ENCODE measurements at places on chromosomes 16 and 17.

GRCh38 chr16:2842340-2843000 lies 12.4 kb downstream of the ZG16B start:
- H3K4me3 ChIP-seq: peak overlapping the region; percentile 67
- H3K27me3 ChIP-seq: no peaks in the 10 kb centered on the region
- H3K36me3 ChIP-seq: no peaks in the 10 kb centered on the region
- peaks cover 42% of the 10 kb centered on the region for H3K4me1 ChIP-seq

GRCh38 chr17:83103200-83103942 lies 24.0 kb downstream of the METRNL start:
- DNase-seq: peak; percentile 43
- H3K27ac ChIP-seq: no peak overlapping the region
- peaks cover 15% of the 10 kb centered on the region for H3K27me3 ChIP-seq
- H3K4me3 ChIP-seq: no peak overlapping the region
- no peaks in the 10 kb centered on the region for H3K36me3 ChIP-seq
- peaks cover 7% of the 10 kb centered on the region for H3K4me1 ChIP-seq

- no peaks in the 10 kb centered on the region for H3K4me1 ChIP-seq
- no peak overlapping the region for H3K27ac ChIP-seq
- H3K27me3 ChIP-seq: peaks cover 6% of the 10 kb centered on the region
- H3K36me3 ChIP-seq: no peaks in the 10 kb centered on the region
- no peak for DNase-seq
Observed at GRCh38 chr17:15119968-15120367, 145.2 kb downstream of the PMP22 start.

DNA sequence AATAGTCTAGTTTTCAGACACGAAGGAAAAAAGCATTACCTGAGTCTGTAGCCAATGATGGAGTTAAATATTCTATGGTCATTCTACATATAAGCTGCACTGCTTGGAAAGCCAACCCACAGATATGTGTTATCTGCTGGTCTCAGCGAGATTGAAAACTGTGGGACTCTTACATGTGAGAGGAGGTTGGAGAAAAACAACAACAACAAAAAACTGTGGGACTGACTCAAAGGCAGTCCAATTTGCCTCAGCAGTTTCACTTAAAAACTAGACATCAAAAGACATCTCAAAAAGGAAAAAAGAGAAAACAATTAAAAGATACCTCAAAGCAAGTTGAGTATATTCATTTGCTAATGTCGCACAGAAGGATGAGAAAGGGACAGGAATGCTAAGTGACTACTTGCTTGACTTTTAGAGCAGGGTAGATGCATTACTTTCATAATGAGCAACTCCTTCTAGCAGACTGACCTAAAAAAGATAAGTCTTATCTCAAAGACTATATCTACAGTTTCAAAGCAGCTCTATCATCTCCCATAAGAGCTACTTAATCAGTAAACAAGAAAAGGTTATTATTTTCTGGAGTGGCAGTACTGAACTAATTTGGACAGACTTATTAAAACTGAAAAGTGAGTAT lies 35.5 kb upstream of the ITGA2B start:
- peaks cover 16% of the 10 kb centered on the region for H3K36me3 ChIP-seq
- no peak for DNase-seq
- H3K27ac ChIP-seq: peak overlapping the region; percentile 5
- peaks cover 13% of the 10 kb centered on the region for H3K4me1 ChIP-seq
- no peaks in the 10 kb centered on the region for H3K27me3 ChIP-seq
- no peak overlapping the region for H3K4me3 ChIP-seq

DNA sequence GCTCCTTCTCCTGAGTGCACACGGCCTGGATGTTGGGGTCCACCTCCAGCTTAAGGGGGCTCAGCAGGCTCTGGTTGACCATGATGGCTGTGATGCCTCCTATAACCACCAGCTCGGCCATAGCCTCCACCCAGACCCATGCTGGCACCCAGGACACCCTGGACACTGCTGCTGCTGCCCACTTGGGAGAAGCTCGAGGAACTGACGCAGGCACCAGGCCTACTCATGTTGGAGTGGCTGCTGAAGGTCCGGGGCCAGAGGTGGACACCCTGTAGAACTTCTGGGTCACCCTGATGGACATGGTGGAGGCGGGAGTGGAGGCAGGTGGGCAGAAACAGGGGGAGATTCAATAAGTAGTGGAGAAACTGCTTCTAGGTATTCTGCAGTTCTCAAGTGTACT lies 28.0 kb downstream of the IKZF3 start:
- H3K27ac ChIP-seq: no peak overlapping the region
- H3K4me3 ChIP-seq: no peak overlapping the region
- no peak for DNase-seq
- peaks cover 38% of the 10 kb centered on the region for H3K4me1 ChIP-seq
- H3K36me3 ChIP-seq: peaks cover 70% of the 10 kb centered on the region

- H3K27me3 ChIP-seq: no peaks in the 10 kb centered on the region
- no peak for DNase-seq
- no peak overlapping the region for H3K27ac ChIP-seq
- peaks cover 48% of the 10 kb centered on the region for H3K36me3 ChIP-seq
- H3K4me1 ChIP-seq: no peaks in the 10 kb centered on the region
Observed at GRCh38 chr17:41895617-41896016, 23.1 kb downstream of the ACLY start.

DNA sequence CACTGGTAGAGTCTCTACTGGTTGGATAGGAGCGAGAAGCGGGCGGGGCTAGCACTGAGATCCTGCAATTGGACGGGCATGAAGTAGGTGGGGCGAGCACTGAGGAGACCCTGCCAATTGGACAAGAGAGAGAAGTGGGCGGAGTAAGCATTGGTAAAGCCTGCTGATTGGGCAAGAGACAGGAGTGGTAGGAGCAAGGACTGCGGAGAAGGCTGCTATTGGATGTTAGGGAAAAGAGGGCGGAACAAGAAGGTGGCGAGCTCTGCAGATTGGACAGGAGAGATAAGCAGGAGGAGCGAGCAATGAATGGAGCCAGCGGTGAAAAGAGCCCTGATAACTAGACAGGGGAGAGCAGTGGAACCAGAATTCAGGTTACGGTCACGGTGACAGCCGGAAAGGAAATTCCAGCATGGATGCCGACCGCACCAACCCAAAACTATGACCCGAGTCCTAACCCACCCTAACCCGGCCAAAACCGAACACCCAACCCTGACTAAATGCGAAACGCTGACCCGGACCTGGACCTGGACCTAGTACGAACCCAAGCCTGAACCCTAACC lies 4.8 kb downstream of the SCGB1C2 start:
- H3K4me3 ChIP-seq: no peak overlapping the region
- peaks cover 2% of the 10 kb centered on the region for H3K4me1 ChIP-seq
- peaks cover 4% of the 10 kb centered on the region for H3K27me3 ChIP-seq
- peak; percentile 54 for DNase-seq
- no peak overlapping the region for H3K27ac ChIP-seq
- no peaks in the 10 kb centered on the region for H3K36me3 ChIP-seq

GRCh38 chr17:66677201-66677981 lies 157.5 kb upstream of the CACNG5 start:
- no peaks in the 10 kb centered on the region for H3K27me3 ChIP-seq
- H3K36me3 ChIP-seq: peaks cover 38% of the 10 kb centered on the region
- no peak for DNase-seq
- peak overlapping the region; percentile 52 for H3K27ac ChIP-seq
- H3K4me3 ChIP-seq: no peak overlapping the region
- peaks cover 44% of the 10 kb centered on the region for H3K4me1 ChIP-seq

- H3K36me3 ChIP-seq: peaks cover 57% of the 10 kb centered on the region
- peak overlapping the region; percentile 99 for H3K4me3 ChIP-seq
- H3K27ac ChIP-seq: peak overlapping the region; percentile 91
Observed at GRCh38 chr16:1538804-1539520, 5.5 kb downstream of the TMEM204 start.

DNA sequence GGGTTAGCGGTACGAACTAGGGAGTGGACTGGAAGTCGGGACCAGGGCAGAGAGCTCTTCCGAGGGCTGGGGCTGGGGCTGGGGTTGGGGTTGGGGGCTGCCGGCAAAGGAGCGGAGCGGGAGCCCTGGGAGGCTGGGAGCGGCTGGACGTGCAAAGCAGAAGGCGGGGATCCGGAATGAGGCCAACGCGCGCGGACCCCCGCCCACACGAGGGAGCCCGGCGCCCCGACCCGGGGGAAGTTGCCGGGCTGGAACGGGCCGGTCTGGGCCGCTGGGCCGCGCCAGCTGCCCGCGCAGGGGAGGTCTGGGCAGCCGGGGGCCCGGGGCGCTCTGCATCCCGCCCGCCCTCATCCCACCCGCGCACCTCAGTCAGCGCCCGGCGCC lies 323 bp downstream of the ST3GAL2 start:
- H3K4me1 ChIP-seq: peaks cover 42% of the 10 kb centered on the region
- DNase-seq: no peak

- H3K27me3 ChIP-seq: peaks cover 70% of the 10 kb centered on the region
- H3K27ac ChIP-seq: no peak overlapping the region
- peak; percentile 72 for DNase-seq
Observed at GRCh38 chr17:15260376-15261257, 4.5 kb downstream of the PMP22 start.

DNA sequence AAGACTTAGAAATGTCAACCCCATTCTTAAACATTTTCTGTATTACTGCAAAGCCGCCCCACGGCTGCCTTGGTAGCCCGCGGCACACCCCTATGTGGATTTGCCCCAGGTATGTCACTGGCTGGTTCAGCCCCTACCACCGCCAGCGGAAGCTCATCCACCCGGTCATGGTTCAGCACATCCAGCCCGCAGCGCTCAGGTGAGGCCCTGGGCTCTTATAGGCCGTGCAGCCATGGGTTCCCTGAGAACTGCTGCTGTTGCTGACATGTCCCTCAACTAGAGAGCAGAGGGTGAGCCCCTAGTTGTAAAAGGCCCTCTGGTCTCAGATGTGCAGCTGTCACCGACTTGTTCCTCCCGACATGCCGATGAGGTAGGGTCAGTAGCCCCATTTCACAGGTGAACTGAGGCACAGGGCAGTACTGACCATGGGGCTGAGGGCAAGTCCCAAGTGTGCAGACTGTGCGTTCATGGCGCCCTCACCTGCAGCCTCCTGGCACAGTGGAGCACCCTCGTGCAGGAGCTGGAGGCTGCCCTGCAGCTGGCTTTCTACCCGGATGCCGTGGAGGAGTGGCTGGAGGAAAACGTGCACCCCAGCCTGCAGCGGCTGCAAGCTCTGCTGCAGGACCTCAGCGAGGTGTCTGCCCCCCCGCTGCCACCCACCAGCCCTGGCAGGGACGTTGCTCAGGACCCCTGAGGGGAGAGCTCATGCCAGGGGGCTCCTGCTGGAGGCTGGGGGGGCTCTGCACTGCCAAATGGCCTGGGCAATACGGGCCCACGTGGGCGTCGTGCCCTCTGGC lies 8.7 kb downstream of the CYBC1 start:
- H3K4me3 ChIP-seq: no peak overlapping the region
- no peaks in the 10 kb centered on the region for H3K27me3 ChIP-seq
- H3K4me1 ChIP-seq: peaks cover 8% of the 10 kb centered on the region
- no peak overlapping the region for H3K27ac ChIP-seq
- H3K36me3 ChIP-seq: peaks cover 22% of the 10 kb centered on the region
- no peak for DNase-seq

DNA sequence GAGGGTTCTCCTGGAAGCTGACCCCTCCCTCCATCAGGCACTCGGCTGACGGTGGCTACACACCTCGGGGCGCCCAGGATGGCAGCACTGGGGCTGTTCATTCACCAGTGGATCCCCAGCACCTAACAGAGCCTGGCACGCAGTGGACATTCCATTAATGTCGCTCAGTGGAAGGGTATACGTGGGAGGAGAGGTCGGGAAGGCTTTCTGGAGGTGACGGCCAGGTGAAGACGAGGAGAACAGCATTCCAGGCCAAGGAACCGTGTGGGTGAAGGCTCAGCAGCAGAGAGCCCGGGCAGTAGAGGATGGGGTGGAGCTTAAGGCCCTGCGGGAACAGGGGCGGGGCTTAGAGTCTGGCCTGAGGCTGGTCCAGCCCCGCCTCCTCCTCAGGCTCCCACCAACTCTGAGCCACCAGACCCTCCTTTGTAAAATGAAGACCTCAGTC lies 2.5 kb upstream of the HS3ST6 start:
- no peaks in the 10 kb centered on the region for H3K36me3 ChIP-seq
- DNase-seq: peak; percentile 60
- H3K4me1 ChIP-seq: no peaks in the 10 kb centered on the region
- no peak overlapping the region for H3K27ac ChIP-seq
- H3K27me3 ChIP-seq: peaks cover 45% of the 10 kb centered on the region

DNA sequence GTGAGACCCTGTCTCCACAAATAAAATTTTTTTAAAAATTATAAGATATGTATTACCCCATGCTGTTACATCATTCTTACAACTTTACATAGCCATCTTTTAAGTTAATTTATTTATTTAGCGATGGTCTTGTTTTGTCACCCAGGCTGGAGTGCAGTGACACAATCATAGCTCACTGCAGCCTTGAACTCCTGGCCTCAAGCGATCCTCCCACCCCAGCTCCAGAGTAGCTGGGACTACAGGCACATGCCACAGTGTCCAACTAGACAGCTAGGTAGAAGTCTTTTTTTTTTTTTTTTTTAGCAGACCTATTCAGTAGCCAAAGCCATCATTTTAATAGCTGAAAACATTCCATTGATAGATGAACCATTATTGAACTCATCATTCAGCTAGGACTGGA lies 92.7 kb downstream of the NDE1 start:
- no peak for DNase-seq
- H3K27me3 ChIP-seq: no peaks in the 10 kb centered on the region
- peaks cover 12% of the 10 kb centered on the region for H3K36me3 ChIP-seq
- H3K4me3 ChIP-seq: no peak overlapping the region
- no peaks in the 10 kb centered on the region for H3K4me1 ChIP-seq
- no peak overlapping the region for H3K27ac ChIP-seq

DNA sequence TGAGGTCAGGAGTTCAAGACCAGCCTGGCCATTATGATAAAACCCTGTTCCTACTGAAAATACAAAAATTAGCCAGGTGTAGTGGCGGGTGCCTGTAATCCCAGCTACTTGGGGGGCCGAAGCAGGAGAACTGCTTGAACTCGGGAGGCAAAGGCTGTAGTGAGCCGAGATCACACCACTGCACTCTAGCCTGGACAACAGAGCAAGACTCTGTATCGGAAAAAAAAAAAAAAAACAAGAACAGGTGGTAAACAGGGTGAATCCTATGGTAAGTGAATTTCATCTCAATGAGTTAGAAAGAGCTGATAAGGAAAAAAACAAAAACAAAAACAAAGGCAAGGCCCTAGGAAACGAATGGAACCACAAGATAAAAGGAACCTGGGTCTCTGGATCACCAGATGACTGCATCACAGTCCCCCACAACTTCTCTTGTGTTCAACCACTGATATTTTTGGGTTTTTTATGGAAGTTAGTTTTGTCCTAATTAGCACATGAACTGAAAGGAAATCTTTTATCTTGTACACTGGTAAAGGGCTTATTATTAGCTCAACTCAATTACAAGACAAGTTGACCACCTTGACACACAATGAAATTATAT lies 21.0 kb downstream of the GLG1 start:
- H3K4me1 ChIP-seq: peaks cover 66% of the 10 kb centered on the region
- no peak for DNase-seq
- H3K27ac ChIP-seq: peak overlapping the region; percentile 34

- H3K36me3 ChIP-seq: peaks cover 10% of the 10 kb centered on the region
- H3K4me1 ChIP-seq: peaks cover 14% of the 10 kb centered on the region
- H3K27ac ChIP-seq: no peak within 1 kb of the TSS
- DNase-seq: peak; percentile 47
Observed at GRCh38 chr16:69105501-69106361, at the start of gene HAS3. TSS of gene HAS3 (plus strand) at chr16:69105653. CDS start at chr16:69109396, 3,743 bp downstream.

GRCh38 chr17:73625991-73626673 lies 18.1 kb downstream of the SDK2 start:
- peaks cover 4% of the 10 kb centered on the region for H3K4me1 ChIP-seq
- no peak overlapping the region for H3K4me3 ChIP-seq
- H3K27me3 ChIP-seq: no peaks in the 10 kb centered on the region
- H3K27ac ChIP-seq: no peak overlapping the region
- DNase-seq: no peak

GRCh38 chr16:51067352-51067751 lies 83.7 kb downstream of the SALL1 start:
- H3K36me3 ChIP-seq: no peaks in the 10 kb centered on the region
- no peak for DNase-seq
- no peaks in the 10 kb centered on the region for H3K4me1 ChIP-seq
